Endothelial cell of umbilical vein (primary cell): ENCODE measurements at places on chromosomes 5 and 9. TPM values are rescaled to one million over a fixed set of nuclear protein-coding genes. Genes with fewer than 3 reads are reported as not detected.

Gene SLCO4C1
- total RNA-seq: not detected in 2 replicates

Gene IDNK
- 3.4 and 4.5 TPM in 2 replicates for total RNA-seq

Gene FKTN
- total RNA-seq: 13.2 and 14.4 TPM in 2 replicates

Gene ZFP2
- 0.21 and 0.75 TPM in 2 replicates for total RNA-seq

- peak overlapping the region; percentile 71 for H3K27ac ChIP-seq
- H3K36me3 ChIP-seq: no peaks in the 10 kb centered on the region
- H3K27me3 ChIP-seq: no peaks in the 10 kb centered on the region
- H3K4me3 ChIP-seq: no peak overlapping the region
- H3K4me1 ChIP-seq: peaks cover 48% of the 10 kb centered on the region
- peak; percentile 93 for DNase-seq
Observed at GRCh38 chr9:70438341-70438928, 24.0 kb upstream of the KLF9 start.

DNA sequence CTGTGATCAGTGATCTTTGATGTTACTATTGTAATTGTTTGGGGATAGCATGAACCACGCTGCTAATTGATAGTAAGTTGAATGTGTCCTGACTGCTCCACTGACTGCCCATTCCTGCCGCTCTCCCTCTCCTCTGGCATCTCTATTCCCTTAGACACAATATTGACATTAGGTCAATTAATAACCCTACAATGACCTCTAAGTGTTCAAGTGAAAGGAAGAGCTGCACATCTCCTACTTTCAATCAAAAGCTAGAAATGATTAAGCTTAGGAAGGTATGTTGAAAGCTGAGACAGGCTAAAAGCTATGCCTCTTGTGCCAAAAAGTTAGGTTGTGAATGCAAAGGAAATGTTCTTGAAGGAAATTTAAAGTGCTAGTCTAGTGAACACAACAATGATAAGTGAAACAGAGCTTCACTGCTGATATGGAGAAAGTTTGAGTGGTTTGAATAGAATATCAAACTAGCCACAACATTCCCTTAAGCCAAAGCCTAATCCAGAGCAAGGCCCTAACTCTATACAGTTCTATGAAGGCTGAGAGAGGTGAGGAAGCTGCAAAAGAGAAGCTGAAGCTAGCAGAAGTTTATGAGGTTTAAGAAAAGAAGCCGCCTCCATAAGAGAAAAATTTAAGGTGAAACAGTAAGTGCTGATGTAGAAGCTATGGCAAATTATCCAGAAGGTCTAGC is 12.9 kb downstream of the CLINT1 start:
- H3K4me3 ChIP-seq: no peak overlapping the region
- no peak for DNase-seq
- no peaks in the 10 kb centered on the region for H3K4me1 ChIP-seq
- no peaks in the 10 kb centered on the region for H3K27me3 ChIP-seq

DNA sequence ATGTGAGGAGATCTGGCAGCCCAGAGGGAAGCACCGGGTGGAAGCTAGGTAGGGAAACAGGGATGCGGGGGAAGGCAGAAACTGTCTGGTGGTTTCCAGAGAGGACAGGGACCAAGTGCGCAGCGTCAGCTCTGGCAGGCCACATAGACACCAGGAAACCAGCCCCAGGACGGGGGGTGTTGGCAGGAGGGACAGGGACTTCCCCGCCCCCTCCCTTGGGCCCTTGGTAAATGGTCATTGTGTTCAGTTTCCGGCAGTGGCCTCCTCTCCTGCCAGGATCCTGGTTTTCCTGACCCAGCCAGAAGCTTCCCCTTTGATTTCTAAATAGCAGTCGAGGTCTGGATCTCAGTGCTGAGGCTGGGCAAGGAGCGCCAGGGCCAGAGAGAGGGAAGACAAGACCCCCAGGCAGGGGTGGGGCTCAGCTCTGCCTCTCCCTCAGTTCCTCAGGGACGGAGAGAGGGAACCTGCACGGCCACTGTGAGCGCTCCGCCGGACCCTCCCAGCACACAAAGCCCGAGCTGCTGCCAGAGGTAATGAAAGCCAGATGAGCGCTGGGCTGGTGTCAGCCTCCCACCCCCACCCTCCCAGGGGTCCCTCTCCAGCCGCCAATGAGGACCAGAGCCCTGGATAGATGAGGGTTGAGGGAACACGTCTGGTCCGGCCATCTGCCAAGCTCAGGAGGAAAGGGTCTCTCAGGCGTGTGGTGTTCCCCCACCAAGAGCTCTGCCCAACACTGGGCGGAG is 1.8 kb downstream of the RALGDS start:
- DNase-seq: peak; percentile 46
- H3K27ac ChIP-seq: peak overlapping the region; percentile 18

DNA sequence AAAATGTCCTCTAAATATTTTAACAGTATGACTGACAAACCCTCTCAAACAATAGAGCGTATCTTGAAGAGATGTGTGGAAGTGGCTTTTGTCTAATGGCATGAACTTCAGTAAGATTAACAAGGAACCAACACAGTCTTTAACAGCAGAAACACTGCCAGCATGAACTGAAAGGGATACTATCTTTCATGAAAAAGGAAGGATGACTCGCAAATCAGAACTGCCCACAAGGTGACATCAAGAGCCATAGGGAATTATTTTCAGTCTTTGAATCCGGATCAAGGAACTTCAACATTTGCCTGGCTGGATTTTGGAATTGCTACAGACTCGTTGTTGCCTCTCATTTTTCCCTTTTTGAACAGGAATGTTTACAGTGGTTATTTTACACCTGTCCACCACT is 5.1 kb upstream of the HEXB start:
- peak; percentile 17 for DNase-seq
- H3K27me3 ChIP-seq: no peaks in the 10 kb centered on the region

DNA sequence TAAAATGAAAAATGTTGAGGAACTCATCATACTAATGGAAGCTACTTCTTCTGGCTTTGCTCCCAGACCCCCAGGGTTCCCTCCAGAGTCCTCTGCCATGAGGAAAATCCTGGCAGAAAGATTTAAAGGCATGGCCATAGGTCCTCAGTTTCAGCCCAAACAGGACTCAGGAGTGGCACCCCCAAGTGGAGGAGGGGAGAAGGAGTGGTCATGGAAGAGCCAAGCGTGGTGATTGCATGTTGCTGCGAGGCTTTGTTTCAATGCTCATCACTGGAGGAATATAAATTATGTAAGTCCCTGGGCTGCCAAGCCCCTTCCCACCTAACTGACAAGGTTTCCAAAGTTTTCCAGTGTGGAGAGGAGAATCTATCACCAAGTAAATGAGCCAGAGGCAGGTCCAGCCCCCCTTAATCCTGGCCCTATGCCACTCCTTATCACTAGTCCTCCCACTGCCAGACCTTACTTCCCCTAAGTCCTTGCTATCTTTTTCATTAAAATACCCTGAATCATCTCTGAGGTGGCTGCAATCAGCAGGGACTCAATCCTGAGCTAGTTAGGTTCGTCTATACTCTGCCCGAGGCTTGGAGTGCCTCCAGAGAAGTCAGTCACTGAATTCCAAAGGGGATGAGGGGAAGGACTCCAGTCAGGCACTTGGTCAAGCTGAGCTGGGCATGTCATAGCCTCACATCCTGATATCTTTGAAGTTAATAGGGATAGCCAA is 70.7 kb upstream of the TAF1L start:
- no peak for DNase-seq
- H3K4me1 ChIP-seq: no peaks in the 10 kb centered on the region
- H3K4me3 ChIP-seq: no peak overlapping the region
- no peaks in the 10 kb centered on the region for H3K27me3 ChIP-seq
- H3K36me3 ChIP-seq: no peaks in the 10 kb centered on the region

GRCh38 chr5:180915924-180916323 is 17.0 kb downstream of the BTNL8 start:
- no peaks in the 10 kb centered on the region for H3K27me3 ChIP-seq
- no peaks in the 10 kb centered on the region for H3K4me1 ChIP-seq
- no peaks in the 10 kb centered on the region for H3K36me3 ChIP-seq

DNA sequence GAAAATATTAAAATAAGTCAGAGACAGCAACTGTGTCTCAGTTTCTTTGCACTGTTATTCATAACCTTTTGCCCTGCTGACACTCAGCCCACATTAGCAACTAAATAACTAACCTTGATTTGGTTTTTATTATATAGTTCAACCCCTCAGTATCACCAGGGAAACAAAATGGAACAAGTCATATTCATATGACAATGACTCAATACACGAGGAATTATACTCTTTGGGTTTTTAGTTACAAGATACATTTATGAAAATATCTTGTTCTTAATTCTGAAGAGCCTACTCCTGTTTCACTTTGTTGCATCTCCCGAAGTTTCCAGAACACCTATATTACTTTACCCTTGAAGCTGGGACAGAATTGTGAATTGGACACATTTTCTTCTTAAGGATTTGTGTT is 845.4 kb downstream of the EFNA5 start:
- no peaks in the 10 kb centered on the region for H3K4me1 ChIP-seq
- DNase-seq: no peak
- no peaks in the 10 kb centered on the region for H3K27me3 ChIP-seq
- no peak overlapping the region for H3K4me3 ChIP-seq

DNA sequence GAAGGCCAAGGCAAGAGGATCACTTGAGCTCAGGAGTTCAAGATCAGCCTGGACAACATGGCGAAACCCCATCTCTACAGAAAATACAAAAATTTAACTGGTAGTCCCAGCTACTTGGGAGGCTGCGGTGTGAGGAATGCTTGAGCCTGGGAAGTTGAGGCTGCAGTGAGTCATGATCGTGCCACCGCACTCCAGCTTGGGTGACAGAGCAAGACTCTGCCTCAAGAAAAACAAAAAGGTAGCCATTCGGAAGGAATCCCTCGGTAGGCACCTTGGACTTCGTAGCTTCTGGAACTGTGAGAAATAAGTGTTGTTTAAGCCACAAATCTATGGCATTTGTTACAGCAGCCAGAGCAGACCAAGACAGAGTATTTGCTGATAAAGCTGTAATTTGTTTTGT is 174.2 kb downstream of the DCP2 start:
- no peak overlapping the region for H3K27ac ChIP-seq
- no peaks in the 10 kb centered on the region for H3K4me1 ChIP-seq
- no peaks in the 10 kb centered on the region for H3K36me3 ChIP-seq
- H3K4me3 ChIP-seq: no peak overlapping the region
- no peaks in the 10 kb centered on the region for H3K27me3 ChIP-seq

- H3K4me3 ChIP-seq: no peak overlapping the region
- no peak overlapping the region for H3K27ac ChIP-seq
- peak; percentile 51 for DNase-seq
- H3K36me3 ChIP-seq: no peaks in the 10 kb centered on the region
- H3K4me1 ChIP-seq: no peaks in the 10 kb centered on the region
- H3K27me3 ChIP-seq: no peaks in the 10 kb centered on the region
Observed at GRCh38 chr5:81165493-81166119, 67.5 kb upstream of the CKMT2 start.

- DNase-seq: no peak
- peaks cover 42% of the 10 kb centered on the region for H3K4me1 ChIP-seq
- no peaks in the 10 kb centered on the region for H3K36me3 ChIP-seq
- peak overlapping the region; percentile 63 for H3K27ac ChIP-seq
Observed at GRCh38 chr5:136057401-136058038, 28.7 kb downstream of the TGFBI start.

DNA sequence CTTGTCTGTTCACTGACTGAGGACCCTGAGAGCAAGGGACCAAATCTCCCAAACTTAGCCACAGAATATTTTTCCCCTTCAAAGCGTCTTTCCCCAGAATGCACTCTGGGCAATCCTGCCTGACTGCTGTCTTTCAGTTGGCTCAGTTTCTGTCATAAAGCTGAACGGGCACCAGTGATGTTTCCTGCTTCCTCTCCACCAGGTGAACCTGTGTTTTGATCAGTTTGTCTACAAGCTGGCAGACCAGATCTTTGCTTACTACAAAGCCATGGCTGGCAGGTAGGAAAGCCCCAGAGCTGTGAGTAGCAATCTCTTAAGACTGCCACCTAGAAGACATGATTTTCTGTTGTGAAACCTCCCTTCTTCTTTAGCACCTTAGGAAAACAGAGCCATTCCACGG is 61.8 kb downstream of the CYFIP2 start:
- no peaks in the 10 kb centered on the region for H3K27me3 ChIP-seq
- no peaks in the 10 kb centered on the region for H3K36me3 ChIP-seq
- no peak overlapping the region for H3K27ac ChIP-seq
- no peaks in the 10 kb centered on the region for H3K4me1 ChIP-seq

DNA sequence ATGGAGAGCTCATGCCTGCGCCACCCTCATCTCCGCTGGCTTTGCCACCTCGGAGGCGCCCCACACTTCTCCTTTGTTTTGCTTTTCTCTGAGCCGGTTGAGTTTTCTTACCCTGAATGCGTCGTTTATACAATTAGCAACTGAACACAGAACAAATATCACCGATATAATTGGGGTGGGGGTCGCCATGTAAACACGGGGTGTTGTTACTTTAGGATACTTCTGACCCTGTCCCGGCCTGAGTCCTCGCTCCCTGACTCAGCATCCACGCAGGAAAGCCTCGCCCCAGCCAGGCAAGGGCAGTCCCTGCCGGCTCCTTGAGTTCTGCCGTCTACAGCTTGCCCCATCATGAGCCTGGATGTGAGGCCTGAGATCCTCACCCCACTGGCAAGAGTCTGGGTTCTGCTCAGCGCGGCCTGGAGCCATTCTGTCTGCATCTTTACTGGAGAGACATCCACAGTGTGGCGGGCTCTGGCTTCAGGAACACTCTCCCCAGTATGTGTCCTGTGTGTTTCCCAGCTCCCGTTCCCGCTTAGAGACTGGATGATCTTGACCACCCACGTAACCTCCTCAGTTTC is 5.5 kb downstream of the NKX2-5 start:
- peaks cover 76% of the 10 kb centered on the region for H3K27me3 ChIP-seq
- H3K36me3 ChIP-seq: no peaks in the 10 kb centered on the region
- no peak for DNase-seq
- H3K4me3 ChIP-seq: no peak overlapping the region
- H3K4me1 ChIP-seq: peaks cover 4% of the 10 kb centered on the region

DNA sequence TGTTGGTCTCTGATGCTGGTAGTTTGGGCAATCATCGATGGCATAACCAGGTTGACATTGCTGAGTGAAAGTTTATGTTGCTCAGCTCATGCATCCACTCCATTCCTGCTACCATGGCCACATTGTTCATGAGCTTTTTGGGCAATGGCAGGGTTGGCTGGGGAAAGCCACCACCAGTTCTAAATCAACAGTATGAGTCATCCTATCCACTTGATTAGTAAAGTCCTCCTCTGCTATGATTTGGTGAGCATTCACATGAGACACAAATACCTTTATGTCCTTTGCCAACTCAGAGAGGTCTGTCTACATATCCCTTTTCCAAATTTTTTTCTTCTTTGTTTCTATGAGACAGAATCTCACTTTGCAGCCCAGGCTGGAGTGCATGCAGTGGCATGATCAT is 129.7 kb upstream of the FBN2 start:
- H3K27me3 ChIP-seq: no peaks in the 10 kb centered on the region
- H3K27ac ChIP-seq: no peak overlapping the region
- DNase-seq: no peak
- no peaks in the 10 kb centered on the region for H3K4me1 ChIP-seq
